ENCODE measurements at places on chromosomes 5 and 9.
A peak's percentile ranks its signal among the peaks of the same experiment; 100 is the strongest.

GRCh38 chr9:79651251-79651795, 79.6 kb downstream of the TLE4 start:
- DNase-seq, result no peak

- no peak for DNase-seq
These were observed 1.7 kb upstream of the RXRA start for GRCh38 chr9:134324359-134325095.

DNA sequence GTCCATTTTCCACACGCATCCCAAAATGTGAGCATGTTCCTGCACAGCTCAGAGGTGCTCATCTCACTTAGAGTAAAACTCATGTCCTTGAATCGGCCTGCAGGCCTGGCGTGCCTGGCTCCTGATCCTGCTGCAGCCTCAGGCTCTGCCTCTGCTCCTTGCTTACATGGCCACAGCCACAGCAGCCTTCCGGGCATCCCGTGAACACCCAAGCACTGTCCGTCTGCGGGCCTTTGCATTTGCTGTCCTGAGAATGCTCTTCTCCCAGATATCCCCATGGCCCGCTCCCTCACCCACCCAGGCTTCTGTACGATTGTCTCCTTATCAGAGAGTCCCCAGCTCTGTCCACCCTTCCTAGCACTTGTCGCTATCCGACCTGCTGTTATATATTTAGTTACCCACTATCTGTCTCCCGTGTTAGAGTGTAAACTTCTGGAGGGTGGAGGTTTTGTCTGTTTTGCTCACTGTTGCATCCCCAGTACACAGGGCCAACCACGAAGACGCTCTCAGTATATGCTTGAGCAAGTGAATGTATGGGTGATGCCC, 21.9 kb downstream of the FGF18 start:
- DNase-seq, result no peak

DNA sequence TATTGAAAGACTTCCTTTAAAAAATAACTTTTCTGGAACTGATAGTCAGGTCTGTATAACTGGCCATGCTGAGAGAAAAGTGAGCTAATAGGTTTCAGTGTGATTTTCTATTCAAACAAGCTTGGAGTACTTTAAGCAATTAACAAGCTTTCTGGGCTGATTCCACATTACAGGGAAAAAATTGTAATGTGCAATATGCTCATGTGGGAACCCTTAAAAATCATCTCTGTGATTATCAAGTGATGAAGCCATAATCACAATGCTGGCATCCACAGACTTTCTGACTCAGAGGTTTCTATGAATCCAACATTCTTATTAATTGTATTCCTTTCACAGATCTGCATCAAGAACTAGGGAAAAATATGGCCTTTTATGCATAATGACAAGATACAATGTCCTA, 212.2 kb upstream of the ACO1 start:
- DNase-seq, result no peak

DNA sequence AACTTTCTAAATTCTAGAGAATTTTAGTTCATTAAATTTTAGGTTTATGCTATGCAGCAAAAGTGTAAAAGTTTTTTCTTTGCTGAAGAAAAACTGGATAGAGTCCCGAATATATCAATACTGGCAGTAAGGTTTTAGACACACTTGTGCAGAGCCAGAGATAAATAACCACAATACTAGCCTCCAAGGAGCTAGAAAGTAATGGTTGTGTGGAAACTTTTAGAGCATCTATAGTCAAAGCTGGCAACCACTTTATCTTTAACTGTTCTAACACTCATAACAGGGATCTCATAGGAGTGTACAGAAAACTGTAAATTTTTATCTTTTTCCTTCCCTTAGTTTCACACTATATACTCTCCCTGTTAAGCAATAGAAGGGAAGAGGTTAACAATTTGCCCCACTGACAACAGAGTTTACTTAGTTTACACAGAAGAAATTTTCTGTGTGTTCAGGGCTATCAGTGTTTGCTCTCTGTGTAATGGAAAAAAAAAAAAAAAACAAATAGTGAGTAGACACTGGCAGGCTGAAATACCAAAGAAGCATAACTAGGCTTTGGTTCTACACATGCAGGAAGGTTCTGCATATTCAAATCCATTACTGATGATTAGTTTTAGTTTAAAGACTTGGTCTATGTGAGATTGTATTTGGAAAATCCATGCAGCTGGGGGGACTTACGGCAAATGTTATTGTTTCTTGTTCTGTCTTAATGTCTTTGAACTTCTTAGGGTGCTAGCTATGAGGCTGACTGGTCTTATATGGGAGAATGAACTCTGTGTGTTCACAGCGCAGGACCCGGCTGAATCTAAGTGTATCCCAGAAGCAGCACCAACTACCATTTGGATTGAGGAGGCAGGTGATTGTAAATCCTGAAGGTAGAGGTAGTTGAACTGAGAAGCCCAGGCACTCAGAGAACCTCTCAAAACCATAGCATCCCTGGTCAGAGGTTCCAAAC, 187.6 kb downstream of the PCSK1 start:
- DNase-seq, result peak; percentile 15

DNA sequence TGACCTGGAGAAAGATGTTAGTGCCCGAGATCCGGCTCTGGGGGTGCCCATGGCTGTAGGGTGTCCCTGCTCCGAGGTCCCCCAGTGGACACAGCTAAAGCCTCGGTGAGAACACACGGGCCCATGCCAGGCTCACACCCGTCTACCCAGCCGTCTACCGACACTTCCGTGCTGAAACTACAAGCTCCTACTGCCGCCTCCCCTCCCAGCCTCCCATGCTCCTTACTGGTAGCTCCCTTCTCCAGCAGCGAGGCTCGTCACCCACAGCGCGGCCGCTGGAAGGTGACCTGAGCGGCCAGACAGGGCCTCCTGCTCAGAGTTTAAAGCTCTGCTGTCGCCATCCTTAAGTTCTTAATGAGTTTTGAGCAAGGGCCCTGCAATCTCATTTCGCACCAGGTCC, 33.2 kb upstream of the CLPTM1L start:
- DNase-seq, result no peak

GRCh38 chr9:120872791-120873502, 4.0 kb downstream of the PHF19 start:
- DNase-seq, result no peak

DNA sequence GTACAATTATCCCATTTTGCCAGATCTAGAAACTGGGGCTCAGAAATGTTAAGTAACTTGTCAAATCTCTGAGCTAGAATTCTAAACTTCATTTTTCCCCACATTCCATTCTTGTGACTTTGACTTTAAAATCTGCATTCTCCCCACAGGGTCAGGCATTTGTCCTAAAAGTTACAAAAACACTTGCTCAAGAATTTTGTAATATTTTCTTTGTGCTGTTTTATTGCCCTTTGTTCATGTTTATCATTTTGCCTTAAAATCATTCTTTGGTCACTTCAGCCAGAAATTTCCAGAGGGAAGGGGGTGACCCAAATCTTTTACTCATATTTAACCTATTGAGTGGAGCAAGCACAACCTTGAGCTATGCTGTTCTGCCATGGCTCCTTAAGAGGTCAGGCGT, 120.1 kb upstream of the CCL21 start:
- no peak for DNase-seq

DNA sequence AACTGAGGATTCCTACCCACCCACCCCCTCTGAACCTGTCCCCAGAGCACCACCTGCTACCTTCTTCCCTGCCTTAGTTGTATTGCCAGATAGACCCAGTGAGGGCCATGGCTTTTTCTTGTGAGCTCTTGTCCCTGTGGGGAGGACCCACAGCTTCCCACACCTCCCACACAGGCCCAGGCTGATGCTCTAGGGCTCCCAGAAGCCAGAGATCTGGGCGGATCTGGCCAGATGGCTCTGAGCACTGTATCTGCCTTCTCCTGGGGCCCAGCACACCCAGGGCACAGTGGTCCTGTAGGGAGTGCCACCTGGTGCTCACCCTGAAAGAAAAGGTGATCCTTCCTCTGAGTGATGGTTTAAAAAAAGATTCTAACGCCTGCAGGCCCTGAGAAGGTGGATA, 131.7 kb downstream of the DAB2IP start:
- DNase-seq, result no peak

DNA sequence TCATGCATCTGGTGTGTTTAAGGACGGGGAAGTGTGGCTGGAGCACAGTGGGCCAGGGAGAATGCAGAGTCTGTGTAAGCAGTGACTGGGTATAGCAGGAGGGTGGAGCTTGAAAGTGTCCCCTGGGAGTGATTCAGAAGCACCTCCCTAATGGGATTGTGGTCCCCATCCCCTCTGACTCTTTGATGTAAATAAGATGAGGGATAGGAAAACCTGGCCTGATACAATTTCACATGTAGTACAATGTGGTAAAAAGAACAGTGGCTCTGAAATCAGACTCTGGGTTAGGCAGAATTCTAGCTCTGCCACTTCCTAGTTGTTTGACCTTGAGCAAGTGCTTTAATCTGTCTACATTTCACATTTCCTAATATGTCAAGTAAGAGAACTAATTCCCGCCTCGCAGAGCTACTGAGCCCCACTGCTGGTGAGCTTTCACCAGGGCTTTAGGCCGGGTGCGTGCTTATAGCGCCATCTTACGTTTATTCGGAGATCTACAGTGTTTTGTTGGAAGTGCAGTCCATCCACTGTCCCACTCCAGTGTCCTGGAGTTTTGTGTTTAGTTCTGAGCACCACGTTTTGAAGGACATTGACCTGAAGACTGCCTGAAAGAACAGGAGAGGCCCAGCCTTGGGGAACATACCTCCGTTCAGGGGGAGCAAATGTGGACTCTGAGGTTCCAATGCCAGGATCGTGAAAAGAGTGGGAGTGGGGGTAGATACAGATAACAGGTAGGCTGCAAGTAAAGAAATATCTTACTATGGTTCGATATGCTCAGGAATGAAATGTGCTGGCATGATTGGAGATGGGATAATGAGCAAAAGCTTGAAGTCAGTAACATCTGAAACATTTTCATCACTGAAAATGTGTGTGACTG, 51.2 kb upstream of the TESK1 start:
- peak; percentile 73 for DNase-seq

- no peak for DNase-seq
These were observed 76.6 kb upstream of the CCDC152 start for GRCh38 chr5:42680046-42680445.

- DNase-seq, result no peak
These were observed 9.6 kb downstream of the OR13C5 start for GRCh38 chr9:104589626-104590025.

GRCh38 chr5:14913096-14913495, 41.5 kb upstream of the ANKH start:
- DNase-seq, result no peak

GRCh38 chr9:124602204-124602603, 95.0 kb upstream of the NR5A1 start:
- no peak for DNase-seq

Data from HuH-7.5 (cell line).